ENCODE measurements at places on chromosomes 5 and 9. TPM values are rescaled to one million over a fixed set of nuclear protein-coding genes. Genes with fewer than 3 reads are reported as not detected.

DNA sequence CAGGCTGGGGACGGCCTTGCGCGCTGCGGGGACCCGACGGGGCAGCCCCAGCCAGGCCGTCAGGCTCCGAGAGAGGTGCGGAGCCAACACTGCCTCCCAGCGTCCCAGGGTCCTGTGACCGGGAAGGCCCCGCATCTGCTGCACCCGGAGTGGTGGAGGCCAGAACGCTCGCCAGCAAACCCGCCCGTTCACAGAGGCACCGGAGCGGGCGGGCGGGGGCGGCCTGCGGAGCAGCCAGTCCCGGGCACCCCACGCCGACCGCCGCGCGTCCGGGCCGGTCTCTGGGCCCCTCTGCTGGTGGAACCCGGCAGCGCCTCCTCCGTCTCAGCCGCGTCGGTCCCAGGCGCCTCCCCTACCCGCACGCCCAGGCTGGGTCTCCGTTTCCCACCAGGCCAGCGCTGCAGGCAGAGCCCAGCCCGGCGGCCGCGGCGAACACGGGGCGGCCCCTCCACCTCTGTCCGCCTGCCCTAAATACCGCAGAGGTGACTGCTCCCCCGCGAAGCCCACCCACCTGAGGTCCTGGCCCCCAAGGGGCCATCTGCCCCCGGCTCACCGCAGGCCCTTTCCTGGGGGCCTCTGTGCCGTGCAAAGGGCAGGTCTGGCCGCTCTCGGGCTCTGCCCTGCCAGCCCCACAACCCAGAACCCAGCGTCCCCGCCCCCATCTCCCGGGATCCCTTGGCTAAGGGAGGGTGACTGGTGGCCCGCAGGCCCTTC is 15.9 kb downstream of the EXD3 start:
- DNase-seq: no peak

DNA sequence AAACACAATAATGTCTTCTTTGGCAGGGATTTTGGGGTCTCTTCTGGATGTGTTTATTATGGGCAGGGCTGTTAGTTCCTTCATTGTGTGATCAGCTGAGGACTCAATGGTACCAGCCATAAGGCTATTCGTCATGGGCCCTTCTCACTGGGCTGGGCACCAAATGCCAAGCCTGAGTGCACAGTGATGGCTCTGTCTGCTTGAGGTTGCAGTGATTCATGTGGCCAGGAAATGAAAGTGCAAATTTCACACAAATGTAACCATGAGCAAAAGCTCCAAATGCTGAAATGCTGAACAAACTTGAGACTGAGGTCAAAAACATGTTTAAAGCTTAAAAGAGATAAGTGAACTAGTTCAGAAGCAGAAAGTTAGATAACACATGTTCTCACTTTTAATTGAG is 191.0 kb downstream of the TARS1 start:
- DNase-seq: no peak

DNA sequence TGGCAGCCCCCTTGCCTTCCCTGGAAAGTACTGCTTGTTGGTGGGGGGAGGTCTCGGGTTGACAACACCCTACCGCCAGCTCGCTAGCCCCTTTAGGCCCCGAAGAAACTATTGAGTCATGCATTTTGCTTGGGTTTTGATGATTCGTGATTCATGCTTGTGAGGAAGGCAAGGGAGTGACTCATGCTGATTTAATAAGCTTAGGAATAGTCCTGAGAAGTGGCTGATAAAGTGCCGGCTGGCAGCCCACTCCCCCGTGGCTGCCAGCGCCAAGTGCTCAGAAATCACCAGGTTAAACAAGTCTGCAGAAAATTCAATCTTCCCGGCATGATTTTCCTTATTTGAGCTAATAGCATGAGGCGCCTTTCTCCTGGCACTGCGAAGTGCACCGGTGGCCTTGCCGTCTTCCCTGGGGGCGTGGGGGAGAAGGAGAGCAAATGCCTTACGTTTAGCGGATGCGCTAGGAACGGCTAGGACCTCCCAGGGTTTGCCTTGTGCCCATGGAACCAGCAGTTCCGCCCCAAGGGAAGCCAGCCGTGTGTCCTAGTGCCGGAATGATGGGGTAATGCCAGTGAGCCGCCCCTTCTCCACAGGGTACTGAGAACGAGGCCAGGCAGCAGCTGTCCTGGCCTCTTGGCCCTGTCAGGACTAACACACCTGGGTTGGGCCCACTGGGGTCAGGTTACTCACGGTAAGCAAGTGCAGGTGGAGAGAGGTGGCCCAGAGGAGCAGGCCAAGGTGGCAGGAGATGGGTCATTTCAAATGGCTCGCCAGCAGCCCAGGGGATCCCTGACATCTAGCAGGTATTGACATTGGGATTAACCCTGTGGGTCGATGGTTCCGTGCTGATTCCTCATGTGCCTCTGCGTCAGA is 151.9 kb downstream of the MACROH2A1 start:
- peak; percentile 83 for DNase-seq

DNA sequence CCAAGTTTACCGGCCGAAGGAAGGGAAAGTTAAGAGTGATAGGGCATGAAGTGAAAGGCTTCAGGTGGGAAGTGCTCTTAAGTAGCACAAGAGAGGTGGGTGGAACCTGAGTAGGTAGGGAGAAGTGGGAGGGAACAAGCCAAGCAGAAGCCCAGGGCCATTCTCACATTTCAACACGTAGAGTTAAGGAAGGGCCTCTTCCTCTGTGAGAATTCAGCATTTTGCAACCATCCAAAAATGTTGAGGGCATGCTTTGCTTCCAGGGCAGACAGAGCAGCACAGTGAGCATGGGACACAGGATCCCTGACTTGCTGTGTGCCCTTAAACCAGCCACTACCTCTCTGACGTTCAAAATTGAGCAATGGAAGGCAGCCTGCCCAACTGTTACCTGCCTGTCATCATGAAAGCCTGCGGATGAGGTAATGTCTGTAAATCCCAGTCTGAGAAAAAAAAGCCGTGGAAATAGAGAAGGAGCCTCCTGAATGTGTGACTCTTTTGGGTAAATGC is 3.3 kb downstream of the CYFIP2 start:
- DNase-seq: no peak

The TMEM252 gene
- total RNA-seq: not detected

DNA sequence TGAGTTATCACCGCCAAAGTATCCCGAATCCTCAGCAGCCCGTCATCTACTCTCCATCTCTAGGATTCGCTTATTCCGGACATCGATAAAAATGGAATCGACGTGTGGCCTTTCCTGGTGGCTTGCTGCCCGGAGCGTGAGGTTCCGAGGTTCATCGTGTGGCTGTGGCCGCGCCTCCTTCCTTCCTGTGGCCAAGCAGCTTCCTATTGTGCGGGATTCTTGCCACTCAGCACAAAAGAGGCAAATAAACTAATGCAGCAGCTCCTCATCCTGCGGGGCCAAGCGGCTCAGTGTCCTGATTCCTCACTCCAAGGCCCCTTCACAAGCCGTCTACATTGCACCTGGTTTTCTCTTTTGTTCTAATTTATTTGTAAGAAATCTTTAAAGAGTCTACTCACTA is 800.9 kb downstream of the CDH9 start:
- DNase-seq: no peak

GRCh38 chr9:113536483-113537228 is 73.1 kb downstream of the RGS3 start:
- peak; percentile 90 for DNase-seq

The PCDHAC1 gene
- total RNA-seq: 0.61 TPM
